ENCODE measurements at places on chromosomes 13 and 19.
A peak's percentile ranks its signal among the peaks of the same experiment; 100 is the strongest.

- DNase-seq = no peak
Observed at GRCh38 chr13:35765941-35766340, 289.5 kb upstream of the MAB21L1 start.

DNA sequence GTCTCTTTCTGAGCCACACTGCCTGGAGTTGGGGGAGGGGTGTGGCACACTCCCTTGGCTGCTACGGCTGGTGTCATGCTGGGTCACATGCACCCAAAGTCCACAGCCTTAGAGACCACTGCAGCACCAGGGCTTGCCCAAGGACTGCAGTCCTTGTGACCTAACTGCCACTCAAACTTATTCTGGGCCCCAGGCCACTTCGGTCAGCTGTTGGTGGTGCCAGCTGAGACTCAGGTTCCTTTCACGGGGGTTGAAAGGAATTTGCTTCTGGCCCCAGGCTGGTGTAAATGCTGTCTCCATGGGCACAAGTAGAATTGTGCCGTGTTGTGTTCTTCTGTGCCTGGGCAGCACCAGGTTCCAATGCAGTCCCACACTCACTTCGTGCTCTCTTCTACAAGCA, 9.5 kb upstream of the VN1R1 start:
- no peak for DNase-seq

- peak; percentile 81 for DNase-seq
Observed at GRCh38 chr19:30227661-30228112, 144.5 kb upstream of the ZNF536 start.

DNA sequence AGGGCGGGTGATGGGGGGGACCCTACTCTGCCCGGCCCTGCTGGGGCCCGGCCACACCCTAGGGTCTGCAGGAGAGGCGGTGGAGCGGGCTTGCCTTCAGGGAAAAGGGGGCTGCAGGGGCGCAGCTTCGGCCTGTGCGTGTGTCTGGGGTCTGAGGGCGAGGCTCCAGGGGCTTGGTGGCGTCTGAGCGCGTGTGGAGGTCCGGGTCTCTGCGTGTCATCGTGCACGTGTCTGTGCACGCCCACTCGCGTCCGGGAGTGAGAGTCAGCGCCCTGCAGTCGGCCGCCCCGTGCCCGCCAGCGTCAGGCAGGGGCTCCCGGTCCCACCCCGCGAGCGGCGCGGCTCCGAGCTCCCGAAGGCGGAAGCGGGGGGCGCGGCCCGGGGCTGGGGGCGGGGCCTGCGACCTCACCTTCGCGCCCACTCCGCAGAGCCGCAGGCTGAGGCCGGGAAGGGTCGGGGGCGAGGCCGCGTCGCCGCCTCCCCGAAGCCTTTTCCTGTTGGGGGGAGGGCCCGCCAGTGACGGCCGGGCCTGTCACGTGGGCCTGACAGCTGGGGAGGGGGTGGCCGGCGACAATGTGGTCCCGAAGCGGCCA, at the start of gene ARHGAP45:
TSS of gene ARHGAP45 (plus strand) at position 420 of the 593 bp plus-strand sequence. CDS start 239 bp downstream, outside the sequence.
- DNase-seq = peak; percentile 86

DNA sequence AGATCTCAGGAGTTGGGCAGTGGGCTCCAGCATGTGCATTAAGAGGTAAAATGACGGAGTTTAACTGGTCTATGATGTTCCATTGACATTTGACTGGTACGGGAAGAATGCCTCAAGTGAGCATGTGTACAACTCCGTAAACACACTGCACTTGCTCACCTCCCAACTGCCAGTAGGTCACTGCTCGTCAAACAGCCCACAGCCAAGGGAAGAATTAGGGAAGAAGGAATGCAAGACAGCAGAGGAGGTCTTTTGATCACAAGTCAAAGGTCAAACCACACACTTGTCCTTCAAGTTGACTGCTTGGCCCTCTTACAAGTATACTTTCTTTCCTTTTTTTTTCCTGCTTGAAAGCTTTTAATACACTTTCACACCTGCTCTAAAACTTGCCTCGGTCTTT, 236.7 kb downstream of the B3GLCT start:
- DNase-seq = no peak

DNA sequence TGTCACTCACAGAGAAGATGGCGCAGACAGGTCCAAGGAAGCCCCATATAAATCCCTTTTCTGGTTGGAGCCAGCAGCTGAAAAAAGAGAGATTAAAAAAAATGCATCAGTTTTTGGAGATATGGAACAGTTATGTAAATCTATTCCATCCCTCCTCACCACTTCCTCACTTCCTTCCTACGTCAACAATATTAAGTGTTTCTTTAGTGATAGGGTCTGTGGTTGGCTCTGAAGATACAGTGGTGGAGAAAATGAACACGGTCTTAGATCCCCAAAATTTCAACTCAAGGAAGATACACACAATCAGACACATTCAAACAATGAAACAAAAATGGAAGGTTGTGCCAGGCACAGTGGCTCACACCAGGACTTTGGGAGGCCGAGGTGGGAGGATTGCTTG, 31.5 kb downstream of the ADGRE2 start:
- DNase-seq = no peak

GRCh38 chr19:36528921-36529518, 949 bp upstream of the ZNF260 start:
- DNase-seq = peak; percentile 48

GRCh38 chr13:51549050-51549449, 35.2 kb upstream of the WDFY2 start:
- DNase-seq = no peak

- no peak for DNase-seq
Observed at GRCh38 chr19:6963244-6963852, 57.9 kb downstream of the MBD3L2B start.

DNA sequence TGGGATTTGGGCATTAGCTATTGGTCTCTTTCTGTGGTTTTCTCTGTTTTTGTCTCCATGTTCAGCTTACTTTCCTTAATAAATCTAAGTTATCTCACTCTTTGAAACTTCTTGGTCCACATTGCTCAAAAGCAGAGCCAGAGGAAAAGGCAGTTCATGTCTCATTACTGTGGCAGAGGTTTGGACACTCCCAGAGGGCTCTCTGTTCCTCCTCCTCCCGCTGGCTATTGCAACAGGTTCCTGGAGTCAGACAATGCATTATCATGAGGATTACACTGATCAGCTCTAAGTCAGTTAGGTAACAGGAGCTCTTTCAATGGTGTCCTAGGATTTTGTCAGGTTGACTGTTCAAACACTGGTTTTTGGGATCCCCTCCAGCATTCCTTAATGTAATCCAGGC, 298.8 kb downstream of the NDFIP2 start:
- no peak for DNase-seq

GRCh38 chr19:19319732-19320360, 463 bp downstream of the SUGP1 start:
- DNase-seq = peak; percentile 32

Data from stimulated activated CD8-positive, alpha-beta memory T cell treated with anti-CD3 and anti-CD28 coated beads, Interleukin-4, amount 100 ng/mL, for 48 hours (primary cell).